ENCODE measurements at places on chromosomes 13 and 19. TPM values are rescaled to one million over a fixed set of nuclear protein-coding genes. Genes with fewer than 3 reads are reported as not detected.

Gene LILRB4
- not detected for total RNA-seq

GRCh38 chr13:50744116-50744660 is 99.3 kb downstream of the DLEU7 start:
- no peak for DNase-seq

DNA sequence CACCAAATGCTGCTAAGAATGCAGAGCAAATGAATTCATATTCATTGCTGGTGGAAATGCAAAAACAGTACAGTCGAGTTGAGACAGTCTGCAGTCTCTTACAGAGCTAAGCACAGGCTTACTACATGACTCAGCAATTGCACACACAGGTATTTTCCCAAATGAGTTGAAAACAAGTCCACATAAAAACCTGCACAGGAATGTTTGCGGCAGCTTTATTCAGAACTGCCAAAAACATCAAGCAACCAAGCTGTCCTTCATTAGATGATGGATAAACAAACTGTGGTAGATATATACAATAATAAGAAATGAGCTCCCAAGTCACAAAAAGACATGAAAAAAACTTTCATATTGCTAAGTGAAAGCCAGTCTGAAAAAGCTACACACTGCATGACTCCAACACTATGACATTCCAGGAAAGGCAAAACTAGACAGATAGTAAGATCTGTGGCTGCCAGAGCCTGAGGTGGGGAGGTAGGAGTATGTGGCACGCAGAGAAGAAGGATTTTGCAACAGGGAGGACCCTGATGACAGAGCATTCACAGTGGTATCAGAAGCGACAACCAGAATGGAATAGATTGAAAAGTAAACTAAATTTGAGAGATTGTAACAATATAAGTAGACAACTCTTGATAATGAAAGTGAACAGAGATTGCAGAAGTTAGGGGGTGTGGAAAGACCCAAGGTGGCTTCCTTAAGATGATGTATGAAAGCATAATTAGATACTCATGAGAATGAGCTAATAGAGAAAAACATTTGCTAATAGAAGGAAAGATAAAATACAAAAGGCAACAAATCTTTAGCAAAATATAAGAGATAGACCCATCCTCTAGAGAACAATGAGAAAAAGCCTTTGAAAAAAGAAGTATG is 52.7 kb downstream of the TSC22D1 start:
- DNase-seq = peak; percentile 91

GRCh38 chr13:31011901-31012654 is 79.6 kb downstream of the TEX26 start:
- DNase-seq = no peak

Gene MAG
- not detected for total RNA-seq

GRCh38 chr13:24228852-24229458 is 68.4 kb downstream of the SPATA13 start:
- peak; percentile 37 for DNase-seq

GRCh38 chr13:30963791-30964190 is 31.3 kb downstream of the TEX26 start:
- peak; percentile 4 for DNase-seq

DNA sequence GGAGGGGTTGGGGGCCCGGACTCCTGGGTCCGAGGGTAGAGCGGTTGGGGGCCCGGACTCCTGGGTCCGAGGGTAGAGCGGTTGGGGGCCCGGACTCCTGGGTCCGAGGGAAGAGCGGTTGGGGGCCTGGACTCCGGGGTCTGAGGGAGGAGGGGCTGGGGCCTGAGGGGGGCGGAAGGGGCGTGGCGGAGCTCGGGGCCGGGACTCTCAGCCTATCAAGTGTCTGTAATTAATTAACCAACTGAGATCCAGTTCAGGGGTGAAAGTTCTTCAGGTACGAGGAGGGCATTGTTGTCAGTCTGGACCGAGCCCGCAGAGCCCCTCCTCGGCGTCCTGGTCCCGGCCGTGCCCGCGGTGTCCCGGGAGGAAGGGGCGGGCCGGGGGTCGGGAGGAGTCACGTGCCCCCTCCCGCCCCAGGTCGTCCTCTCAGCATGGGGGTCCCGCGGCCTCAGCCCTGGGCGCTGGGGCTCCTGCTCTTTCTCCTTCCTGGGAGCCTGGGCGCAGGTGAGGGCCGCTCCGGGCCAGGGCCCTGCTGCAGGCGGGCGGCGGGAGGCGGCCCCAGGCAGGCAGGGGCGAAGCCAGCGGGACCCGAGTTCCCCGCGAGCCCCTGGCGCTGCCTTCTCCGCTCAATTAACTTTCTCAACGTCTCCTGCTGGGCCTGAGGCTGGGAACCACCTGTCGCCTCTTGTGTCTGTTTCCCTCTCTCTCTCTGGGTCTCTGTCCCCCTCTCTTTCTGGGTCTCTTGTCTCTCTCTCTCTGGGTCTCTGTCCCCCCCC is 697 bp downstream of the FCGRT start:
- no peak for DNase-seq

- peak; percentile 23 for DNase-seq
Observed at GRCh38 chr13:51453959-51454703, 1.3 kb upstream of the INTS6 start.

DNA sequence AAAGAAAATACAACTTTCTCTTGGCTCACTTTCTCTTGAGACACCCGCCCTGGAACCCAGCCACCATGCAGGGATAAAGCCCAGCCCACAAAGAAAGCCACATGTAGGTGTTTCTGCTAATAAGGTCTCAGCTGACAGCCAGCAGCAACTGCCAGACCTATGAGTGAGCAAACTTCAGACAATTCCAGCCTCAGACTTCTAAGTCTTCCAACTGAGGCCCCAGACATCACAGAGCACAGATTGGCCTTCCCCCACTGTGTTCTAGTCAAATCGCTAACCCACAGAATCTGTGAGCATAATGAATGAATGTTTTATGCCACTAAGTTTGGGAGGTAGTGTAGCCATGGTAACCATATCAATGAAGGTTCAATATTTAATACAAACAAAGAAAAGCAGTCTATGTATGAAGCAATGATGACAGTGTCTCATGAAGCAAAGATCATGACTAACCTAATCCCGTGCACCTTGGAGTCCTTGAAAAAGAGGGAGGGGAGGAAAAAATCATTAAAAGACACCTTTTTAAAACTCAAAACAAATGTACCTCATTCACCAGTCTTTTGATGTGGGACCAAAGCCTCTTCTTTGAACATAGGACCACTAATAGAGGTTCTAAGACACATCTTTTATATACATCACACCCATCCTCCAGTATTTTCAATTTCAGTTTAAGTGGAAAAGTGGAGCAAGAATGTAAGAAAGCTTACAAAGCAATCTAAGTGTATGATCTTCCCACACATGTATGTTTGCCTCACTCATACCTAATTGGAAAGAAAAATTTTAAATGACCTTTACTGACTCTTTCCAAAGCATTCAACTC is 6.2 kb downstream of the MRPS31 start:
- peak; percentile 40 for DNase-seq

Gene PRTN3
- total RNA-seq = not detected

- DNase-seq = no peak
Observed at GRCh38 chr13:43991773-43992201, 112.1 kb downstream of the LACC1 start.

Gene CACNG8
- not detected for total RNA-seq

Gene CEACAM4
- not detected for total RNA-seq

GRCh38 chr13:70108356-70109105 is at the start of gene KLHL1:
Gene KLHL1, minus strand, starts transcription at chr13:70108452. Its CDS starts 753 bp downstream, at chr13:70107699.
- no peak for DNase-seq

GRCh38 chr19:7932276-7932929 is 6.5 kb upstream of the CTXN1 start:
- no peak for DNase-seq

Gene LILRA2
- total RNA-seq = not detected

GRCh38 chr19:15831626-15832025 is 16.2 kb upstream of the OR10H1 start:
- DNase-seq = no peak
